ENCODE measurements at places on chromosomes 4 and X. TPM values are rescaled to one million over a fixed set of nuclear protein-coding genes. Genes with fewer than 3 reads are reported as not detected.

GRCh38 chrX:119206203-119206602 is 29.9 kb upstream of the PGRMC1 start:
- no peak for DNase-seq
- no peak overlapping the region for H3K27ac ChIP-seq

- H3K27ac ChIP-seq = no peak overlapping the region
- H3K36me3 ChIP-seq = no peaks in the 10 kb centered on the region
- H3K27me3 ChIP-seq = peaks cover 6% of the 10 kb centered on the region
- no peaks in the 10 kb centered on the region for H3K4me1 ChIP-seq
- no peak overlapping the region for H3K4me3 ChIP-seq
Measured at GRCh38 chr4:185730849-185731608, 81.0 kb downstream of the SORBS2 start.

DNA sequence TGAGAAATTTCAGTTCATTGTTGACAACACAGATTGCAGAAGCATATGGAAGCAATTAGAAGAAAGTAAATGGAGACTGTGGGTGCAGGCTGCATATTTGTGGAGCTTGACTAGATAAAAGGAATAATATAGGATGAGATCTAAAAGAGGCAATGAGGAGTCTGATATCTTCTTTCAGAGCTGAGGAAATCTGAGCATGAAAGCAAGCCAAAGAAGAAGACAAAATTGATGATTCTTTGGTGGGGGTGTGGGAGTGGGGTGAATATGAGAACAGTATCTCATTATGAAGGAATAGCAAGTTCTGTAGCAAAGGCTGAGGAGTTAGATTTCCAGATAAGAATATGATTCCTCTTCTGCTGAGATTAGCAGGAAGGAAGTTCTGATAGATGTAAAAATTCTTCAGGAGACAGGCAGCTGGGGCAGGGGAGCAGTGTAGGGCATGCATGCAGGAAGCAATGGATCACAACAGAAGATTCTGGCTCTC is 6.1 kb upstream of the PDHA2 start:
- no peak for DNase-seq
- no peak overlapping the region for H3K27ac ChIP-seq
- no peaks in the 10 kb centered on the region for H3K36me3 ChIP-seq
- no peaks in the 10 kb centered on the region for H3K27me3 ChIP-seq
- no peak overlapping the region for H3K4me3 ChIP-seq
- H3K4me1 ChIP-seq = no peaks in the 10 kb centered on the region

CSAG3 gene
- not detected for total RNA-seq

TLR6 gene
- 0.48 TPM for total RNA-seq
